ENCODE measurements at places on chromosomes 2 and 18.

DNA sequence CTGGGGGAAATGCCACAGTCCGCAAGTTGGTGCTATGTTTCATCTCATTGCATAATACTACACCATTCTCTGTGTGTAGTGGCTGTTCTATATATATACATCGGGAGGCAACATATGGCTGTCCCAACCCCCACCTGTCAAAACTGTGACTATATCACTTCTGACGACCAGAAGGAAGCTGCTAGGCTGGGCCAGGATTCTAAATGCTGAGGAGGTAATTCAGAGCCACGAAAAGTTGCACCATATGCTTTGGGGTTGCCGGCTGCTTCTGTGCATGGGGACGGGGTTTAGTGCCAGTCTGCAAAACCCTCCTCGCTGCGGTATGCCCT, 117.3 kb downstream of the MSH2 start:
- DNase-seq, result no peak

DNA sequence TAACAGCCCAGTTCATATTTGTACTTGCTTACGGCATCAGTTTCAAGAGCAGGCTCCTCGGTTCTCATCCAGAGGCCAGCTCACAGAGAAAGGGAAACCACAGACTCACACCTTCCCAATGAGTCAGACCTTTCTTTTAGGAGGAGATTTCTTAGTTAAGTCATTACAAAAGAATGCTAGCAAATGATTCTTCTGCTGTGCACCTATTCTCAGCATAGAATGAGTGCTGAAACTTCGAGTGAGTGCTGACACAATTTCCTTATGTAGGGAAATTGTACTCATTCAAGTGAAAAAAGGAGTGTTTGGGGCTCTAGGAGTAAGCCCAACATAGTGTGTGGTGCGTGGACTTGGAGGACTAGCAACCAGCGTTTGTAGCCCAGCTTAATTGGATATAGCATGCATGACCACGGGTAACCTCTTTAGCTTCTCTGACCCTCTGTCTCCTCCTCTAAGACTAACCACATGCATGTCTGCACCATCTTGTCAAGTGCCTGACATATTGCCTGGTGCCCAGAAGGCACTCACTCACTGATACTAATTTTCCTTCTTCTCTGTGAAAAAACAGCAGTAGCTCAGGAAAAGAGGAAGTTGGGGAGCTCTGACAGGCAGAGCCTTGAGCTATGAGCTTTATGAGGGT, 87.0 kb downstream of the ALPK2 start:
- peak; percentile 70 for DNase-seq

GRCh38 chr2:60095903-60096302, 457.6 kb downstream of the BCL11A start:
- DNase-seq, result no peak

DNA sequence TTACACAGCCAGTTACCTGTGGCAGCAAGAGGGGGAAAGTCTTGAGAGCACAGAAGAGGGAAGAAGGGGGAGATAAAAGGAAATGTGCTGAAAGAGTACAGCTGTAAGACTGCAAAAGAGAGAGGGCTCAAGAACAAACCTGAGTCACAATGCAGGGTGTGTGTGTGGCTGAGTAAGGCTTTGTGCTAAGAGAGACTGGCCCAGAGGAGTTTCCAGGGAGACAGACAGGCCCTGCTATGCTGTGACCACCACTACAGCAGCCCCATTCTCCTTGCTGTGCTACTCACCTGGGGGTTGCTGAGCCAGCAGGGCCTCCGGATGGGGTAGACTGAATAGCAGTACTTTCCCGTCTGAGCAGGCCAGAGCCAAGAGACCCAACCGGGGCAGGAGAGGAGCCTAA, 12.4 kb upstream of the MPV17 start:
- DNase-seq, result no peak

DNA sequence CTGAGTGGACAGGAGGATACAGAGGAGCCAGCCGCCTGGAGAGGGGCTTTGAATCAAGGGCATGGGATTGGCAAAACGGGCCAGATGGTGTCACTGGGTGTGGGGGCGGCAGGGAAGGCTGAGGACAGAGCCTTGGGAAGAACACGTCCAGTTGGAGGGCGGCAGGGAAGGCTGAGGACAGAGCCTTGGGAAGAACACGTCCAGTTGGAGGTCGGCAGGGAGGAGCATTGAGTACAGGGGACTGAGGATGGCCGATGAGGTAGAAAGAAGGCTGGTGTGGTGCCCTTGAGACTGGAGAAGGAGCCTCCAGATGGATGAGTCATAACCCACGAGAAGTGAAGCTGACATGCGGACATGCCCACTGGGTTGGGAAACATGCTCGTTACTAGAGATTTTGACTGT, 4.5 kb downstream of the HES6 start:
- no peak for DNase-seq

Data from activated CD4-positive, alpha-beta T cell treated with anti-CD3 and anti-CD28 coated beads, Interleukin-2, amount 50 U/mL, for 24 hours (primary cell).